ENCODE measurements at places on chromosomes 13 and 19.

DNA sequence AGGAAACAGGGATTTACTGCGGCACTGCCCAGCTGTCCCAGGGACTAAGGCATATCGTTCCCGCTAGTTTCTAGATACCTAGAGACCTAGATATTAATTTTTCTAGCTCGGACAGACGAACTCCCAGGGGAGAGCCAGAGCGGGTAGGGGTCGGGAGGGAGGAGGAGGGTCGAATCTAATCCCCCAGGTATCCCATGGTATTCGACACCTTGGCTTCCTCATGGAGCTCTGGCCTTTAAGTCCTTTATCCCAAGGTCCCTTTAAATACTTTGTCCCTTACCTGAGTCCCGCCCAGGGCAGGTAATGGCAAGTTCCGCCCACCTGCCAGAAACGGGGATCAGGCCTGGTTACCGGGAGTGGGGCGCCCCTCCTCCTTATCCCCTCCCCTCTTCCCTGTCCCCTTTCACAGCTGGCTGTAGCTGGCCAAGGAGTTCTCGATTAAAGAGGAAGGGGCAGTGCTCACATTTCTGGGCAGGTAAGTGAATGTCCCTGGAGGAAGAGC, at the start of gene PRRG2:
TSS of gene PRRG2 (plus strand) at position 310 of the 502 bp plus-strand sequence. CDS start 1,904 bp downstream, outside the sequence.
- no peak for DNase-seq

DNA sequence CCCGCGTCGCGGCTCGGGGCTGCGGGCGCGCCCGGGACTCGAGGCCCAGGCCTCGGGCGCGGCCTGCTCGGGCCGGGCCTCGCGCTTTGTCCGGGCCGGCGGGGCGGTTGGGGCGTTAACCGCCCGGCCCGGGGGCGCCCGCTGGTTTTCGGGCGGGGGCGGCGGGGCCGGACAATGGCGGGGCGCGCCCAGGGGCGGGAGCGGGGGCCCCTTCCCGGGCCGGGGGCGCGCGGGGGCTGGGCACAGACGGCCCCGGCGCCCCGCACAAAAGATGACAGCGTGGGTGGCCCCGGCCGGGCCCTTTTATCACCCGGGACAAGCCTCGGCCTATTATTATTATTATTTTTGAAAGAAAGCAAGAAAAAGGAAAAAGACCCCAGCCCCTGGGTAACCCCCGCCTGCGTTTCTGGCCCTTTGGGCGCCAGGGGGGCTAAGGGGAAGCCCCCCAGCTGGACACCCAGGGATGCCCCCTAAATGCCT, 419 bp downstream of the KDM4B start:
- no peak for DNase-seq

DNA sequence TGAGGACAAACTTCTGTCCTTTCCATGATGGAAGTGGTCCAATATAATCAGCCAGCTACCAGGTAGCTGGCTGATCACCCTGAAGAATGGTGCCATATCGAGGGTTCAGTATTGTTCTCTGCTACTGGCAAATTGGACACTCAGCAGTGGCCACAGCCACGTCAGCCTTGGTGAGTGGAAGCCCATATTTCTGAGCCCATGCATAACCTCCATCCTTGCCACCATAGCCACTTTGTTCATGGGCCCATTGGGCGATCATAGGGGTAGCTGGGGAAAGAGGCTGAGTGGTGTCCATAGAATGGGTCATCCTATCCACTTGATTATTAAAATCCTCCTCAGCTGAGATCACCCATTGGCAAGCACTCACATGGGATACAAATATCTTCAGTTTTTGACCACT, 565.8 kb downstream of the IRS2 start:
- DNase-seq, result no peak

- DNase-seq, result no peak
These were observed 6.5 kb upstream of the ERVV-1 start for GRCh38 chr19:53007200-53007599.

DNA sequence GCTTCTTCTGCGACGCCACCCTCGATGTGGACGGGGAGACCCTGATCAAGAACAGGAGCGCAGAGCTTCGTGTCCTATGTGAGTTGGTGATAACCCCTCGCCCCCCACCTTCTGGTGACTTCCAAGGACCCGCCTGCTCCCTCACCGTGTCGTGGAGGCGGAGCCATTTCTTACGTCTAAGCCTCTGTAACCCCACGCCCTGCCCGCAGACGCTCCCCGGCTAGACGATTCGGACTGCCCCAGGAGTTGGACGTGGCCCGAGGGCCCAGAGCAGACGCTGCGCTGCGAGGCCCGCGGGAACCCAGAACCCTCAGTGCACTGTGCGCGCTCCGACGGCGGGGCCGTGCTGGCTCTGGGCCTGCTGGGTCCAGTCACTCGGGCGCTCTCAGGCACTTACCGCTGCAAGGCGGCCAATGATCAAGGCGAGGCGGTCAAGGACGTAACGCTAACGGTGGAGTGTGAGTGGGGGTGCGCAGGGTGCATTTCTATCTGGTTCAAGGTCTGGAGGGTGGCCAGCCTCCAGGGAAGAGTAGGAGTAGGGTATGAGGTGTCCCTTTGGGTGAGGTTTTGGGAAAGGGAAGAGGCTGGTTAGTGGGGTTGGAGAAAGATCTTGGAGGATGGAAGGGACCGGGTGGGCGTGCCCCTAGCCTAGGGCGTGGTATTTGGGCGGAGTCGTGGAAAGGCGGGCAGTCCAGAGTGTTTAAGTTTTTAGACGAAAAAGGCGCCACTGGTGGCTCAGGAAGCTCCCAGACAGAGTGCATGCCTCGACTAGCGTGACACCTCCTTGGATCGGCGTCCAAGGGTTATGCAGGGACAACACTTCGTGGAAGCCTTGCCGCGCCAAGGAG, 3.3 kb downstream of the ICAM5 start:
- DNase-seq, result no peak

GRCh38 chr13:69565334-69565733, 542.3 kb upstream of the ATXN8OS start:
- no peak for DNase-seq

- no peak for DNase-seq
These were observed 583 bp downstream of the FGF14 start for GRCh38 chr13:102401265-102401664.

DNA sequence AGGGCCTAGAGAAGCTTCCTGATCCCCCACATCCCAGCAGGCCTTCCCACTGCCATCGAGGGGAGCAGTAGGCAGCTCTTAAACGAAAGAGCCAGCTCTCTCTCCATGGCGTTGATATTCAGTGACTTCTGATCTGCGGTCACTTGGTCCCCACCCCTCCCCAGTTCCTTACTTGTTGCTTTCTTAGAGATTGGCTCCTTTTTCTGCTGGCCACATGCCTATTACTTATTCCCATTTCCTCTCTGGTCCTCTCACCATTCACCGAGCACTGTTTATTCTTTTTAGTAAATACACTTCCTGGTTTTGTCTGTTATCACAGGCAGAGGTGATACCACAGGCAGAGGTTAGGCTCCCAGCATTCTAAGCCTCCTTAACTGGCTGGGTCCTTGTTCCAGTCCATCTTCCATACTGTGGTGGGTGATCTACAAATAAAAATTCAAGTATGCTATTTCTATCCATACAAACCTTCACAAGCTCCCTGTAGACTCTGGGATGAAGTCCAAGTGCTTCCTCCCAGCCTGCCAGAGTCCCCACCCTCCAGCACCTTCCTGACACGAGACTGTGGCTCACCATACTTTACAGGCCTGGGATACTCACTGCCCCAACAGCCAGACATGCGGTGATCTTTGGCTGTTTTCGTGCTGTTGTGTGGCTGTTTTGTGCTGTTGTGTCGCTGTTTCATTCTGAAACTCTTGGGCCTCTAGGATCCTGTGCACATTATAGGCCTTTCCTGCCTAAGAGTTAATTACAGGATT, 315.9 kb downstream of the ATP8A2 start:
- DNase-seq, result no peak

- no peak for DNase-seq
These were observed 209.3 kb downstream of the KCNRG start for GRCh38 chr13:50224534-50224933.

DNA sequence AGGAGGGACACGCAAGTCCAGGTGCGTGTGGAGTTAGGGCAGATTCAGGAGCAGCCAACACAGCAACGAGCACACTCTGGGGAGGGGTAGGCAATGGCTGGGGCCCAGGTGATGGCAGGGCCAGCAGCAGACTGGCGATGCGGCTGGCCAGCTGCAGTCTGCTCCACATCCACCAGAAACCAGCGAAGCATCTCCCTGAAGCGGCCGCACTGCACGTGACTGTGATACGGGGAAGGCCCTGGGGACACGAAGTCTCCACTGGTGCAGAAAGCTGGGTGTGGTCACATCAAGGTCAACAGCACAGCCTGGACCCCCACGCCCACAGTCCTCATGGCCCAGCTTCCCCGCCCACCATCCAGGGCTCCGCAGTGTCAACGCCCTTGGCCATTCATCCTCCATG, 21.3 kb upstream of the EPHX3 start:
- DNase-seq, result no peak

DNA sequence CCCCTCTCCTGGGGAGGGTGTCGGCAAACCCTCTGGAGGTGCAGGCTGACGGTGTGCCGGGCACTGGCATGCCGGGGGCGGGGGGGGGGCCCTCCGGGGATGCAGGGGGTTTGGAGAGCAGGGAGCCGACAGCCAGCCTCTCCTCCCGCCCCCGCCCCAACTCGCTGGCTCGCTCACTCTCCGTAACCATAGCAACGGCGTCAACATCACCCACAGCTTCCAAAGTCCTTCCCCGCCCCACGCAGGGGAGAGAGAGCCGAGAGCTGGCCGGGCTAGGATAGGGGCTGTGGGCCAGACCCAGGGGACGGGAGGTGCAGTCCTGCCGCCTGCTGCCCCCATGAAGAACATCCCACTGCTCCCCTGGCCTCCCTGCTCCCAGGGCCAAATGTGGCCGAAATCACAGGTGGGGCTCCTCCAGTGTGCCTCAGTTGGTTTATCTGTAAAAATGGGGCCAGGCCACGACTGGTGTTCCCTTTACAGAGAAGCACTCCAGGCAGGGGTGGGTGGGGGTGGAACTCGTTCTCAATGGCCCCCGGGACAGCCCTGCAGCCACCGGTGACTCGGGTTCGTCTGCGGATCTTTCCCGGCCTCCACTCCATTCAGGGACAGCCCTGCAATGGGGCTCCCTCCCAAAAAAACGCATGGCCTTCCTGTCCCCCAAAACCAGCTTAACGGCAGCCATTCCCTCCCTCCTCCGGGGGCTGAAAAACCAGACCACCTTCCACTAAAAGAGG, 3.2 kb downstream of the KLF16 start:
- peak; percentile 37 for DNase-seq

- no peak for DNase-seq
These were observed 471.5 kb downstream of the TSHZ3 start for GRCh38 chr19:30877661-30878113.

GRCh38 chr19:23801803-23802202, 43.1 kb upstream of the ZNF681 start:
- DNase-seq, result no peak

DNA sequence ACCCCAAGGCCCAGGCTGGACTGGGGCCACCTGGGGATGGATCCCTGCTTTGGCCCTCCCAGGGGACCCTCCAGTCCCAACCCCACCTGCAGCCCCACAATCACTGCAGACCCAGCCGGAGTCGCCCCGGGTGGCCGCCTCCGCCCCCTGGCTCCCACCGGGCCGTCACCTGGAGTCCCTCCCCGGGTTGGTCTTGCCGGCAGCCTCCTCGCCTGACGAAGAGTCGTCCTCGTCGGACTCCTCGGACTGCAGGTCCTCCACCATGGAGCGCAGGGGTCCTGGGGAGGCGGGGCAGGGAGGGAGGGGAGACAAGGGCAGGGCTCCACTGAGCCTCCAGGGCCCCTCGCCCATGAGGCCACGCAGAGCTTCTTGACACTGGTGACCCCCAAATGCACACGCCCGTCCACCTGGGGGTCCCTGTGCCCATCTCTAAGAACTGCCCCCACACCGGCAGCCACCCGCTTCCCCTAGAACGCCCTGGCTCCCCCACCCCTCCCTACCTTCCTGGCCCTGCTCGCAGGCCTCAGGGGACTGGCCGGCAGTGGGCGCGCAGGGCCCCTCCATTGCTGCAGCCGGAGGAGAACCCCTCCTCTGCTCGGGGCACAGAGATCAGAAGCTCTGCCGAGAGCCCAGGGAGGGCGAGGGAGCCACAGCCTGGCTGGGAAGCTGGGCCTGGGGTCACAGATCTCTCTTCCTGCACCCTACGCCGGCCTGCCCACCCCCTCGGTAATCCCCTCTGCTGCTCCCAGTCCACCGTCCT, 63.4 kb downstream of the MLLT1 start:
- no peak for DNase-seq

DNA sequence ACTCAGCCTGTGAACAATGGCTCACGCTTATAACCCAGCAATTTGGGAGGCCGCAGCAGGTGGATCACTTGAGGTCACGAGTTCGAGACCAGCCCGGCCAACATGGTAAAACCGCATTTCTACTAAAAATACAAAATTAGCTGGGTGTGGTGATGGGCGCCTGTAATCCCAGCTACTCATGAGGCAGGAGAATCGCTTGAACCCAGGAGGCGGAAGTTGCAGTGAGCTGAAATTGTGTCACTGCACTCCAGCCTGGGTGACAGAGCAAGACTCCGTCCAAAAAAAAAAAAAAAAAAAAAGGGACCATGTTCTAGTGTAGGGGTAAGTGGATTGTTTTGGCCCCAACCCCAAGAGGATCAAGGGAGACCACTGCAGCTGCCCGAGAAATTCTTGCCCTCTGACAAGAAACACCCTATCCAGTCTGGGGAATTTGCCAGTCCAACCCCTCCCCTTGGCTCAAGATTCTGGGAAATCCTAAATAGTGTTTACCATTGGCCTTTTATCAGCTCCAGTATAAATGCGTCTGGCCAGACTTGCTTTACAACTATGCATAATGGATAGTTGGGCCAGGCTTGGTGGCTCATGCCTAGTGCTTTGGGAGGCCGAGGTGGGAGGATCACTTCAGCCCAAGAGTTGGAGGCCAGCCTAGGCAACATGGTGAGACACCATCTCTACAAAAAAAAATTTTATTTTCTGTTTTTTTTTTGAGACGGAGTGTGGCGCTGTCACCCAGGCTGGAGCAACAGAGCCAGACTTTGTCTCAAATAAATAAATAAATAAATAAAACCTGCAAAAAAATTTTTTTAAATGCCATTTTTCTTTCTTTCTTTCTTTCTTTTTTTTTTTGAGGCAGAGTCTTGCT, 5.1 kb upstream of the DHDH start:
- DNase-seq, result no peak

GRCh38 chr13:113806104-113806471, 47.1 kb downstream of the TMEM255B start:
- DNase-seq, result no peak

- no peak for DNase-seq
These were observed 56.9 kb downstream of the SLITRK6 start for GRCh38 chr13:85742355-85742754.

GRCh38 chr13:110471833-110472162, 89.7 kb downstream of the RAB20 start:
- DNase-seq, result peak; percentile 9

- no peak for DNase-seq
These were observed 3.4 kb downstream of the PLIN5 start for GRCh38 chr19:4531562-4532165.

DNA sequence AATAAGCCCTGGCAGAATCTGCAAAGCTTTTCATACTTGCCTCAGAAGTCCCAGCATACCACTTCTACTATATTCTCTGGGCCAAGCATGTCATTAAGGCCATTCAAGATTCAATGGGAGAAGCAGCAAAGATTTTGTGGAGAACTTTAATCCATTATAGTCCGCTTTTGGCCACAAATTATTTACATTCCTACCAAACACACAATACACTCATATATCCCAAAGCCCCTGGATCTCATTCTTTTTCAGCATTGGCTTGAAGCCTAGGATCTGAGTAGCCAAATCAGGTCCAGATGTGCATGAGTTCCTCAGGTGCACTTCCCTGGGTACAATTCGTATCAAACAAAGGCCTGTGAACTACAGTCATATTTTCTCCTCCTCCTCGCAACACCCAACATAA, 203.4 kb downstream of the NDFIP2 start:
- DNase-seq, result no peak

GRCh38 chr19:12603714-12604113, 6.9 kb downstream of the ZNF490 start:
- peak; percentile 30 for DNase-seq
